Neural crest cell (in vitro differentiated cells): ENCODE measurements at places on chromosomes 3 and 15. TPM values are rescaled to one million over a fixed set of nuclear protein-coding genes. Genes with fewer than 3 reads are reported as not detected.

DNA sequence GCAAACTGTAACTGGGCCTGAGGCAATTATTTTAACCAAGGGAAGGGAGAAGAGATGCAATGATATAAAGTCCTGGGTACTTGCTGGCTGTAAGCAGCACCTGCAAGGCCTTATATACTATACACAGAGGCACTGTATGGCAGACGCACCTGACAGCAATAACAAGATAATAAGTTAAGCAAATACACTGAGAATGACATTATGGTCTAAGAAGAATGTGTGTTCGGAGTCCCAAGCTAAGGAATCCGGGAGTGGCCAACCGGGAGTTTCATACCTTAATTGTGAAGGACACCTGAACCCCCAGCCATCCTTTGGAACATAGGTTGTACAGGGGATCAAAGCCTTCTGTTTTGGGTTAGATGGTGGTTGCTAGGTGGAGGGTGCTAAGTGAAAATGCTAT is 13.7 kb downstream of the FAM240A start:
- no peak overlapping the region for H3K27ac ChIP-seq
- H3K4me1 ChIP-seq = peaks cover 42% of the 10 kb centered on the region
- DNase-seq = no peak
- H3K4me3 ChIP-seq = no peak overlapping the region
- H3K36me3 ChIP-seq = no peaks in the 10 kb centered on the region

DNA sequence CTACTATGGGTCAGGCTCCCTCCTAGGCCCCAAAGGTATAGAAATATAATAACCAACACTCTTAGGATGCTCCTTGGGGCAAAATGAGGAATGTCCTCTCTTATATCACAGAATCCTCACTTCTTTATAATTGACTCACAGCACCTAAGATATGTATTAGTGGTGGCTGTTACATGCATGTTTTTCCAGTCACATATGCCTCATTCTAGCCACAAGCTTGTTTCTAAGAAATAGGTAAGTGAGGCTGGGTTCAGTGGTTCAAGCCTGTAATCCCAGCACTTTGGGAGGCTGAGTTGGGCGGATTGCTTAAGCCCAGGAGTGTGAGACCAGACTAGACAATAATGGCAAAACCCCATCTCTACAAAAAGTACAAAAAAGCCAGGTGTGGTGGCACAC is 57.9 kb upstream of the PSMD6 start:
- no peak overlapping the region for H3K27ac ChIP-seq
- DNase-seq = no peak
- H3K27me3 ChIP-seq = no peaks in the 10 kb centered on the region
- peaks cover 4% of the 10 kb centered on the region for H3K4me1 ChIP-seq

DNA sequence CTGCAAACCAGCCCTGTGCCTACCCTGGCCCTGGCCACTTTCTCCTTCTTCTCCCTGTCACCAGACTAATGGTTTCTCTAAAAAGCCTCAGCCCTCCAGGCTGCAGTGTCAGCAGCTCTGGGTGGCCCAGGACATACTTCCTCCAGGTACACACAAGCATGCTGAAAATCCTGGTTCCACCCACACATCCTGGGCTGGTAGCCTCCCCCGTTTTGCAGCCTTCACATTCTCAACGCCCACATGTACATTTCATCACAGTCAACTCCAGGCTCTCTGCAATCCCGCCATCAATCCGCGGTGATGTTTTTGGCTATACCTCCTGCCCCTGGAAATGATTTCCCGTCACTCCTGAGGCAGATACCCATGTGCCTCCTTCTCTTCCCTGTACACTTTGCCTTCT is 59.4 kb downstream of the MAGEF1 start:
- H3K4me1 ChIP-seq = peaks cover 26% of the 10 kb centered on the region
- H3K27ac ChIP-seq = no peak overlapping the region

- H3K27me3 ChIP-seq = no peaks in the 10 kb centered on the region
- DNase-seq = no peak
- H3K4me3 ChIP-seq = no peak overlapping the region
- H3K27ac ChIP-seq = no peak overlapping the region
- H3K36me3 ChIP-seq = peaks cover 2% of the 10 kb centered on the region
These were observed 612.2 kb downstream of the RBMS3 start for GRCh38 chr3:29892976-29893554.

DNA sequence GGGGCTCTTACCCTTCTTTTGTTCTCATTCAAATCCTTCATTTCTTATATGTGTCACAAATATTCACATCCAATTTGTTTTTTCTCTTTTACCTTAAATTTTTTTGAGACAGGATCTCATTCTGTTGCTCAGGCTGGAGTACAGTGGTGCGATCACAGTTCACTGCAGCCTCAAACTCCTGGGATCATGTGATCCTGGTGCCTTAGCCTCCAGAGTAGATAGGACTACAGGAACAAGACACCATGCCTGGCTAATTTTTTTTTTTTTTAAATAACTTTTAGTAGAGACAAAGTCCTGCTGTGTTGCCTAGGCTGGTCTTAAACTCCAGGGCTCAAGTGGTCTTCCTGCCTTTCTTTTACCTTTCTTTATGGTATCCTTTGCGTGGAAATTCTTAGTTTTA is 66.5 kb downstream of the POLR2M start:
- H3K4me1 ChIP-seq = peaks cover 4% of the 10 kb centered on the region
- H3K4me3 ChIP-seq = no peak overlapping the region
- H3K27me3 ChIP-seq = no peaks in the 10 kb centered on the region
- DNase-seq = no peak
- H3K36me3 ChIP-seq = no peaks in the 10 kb centered on the region

GRCh38 chr15:38414357-38414756 is 39.6 kb upstream of the FAM98B start:
- peak; percentile 11 for DNase-seq
- peaks cover 13% of the 10 kb centered on the region for H3K4me1 ChIP-seq
- peaks cover 5% of the 10 kb centered on the region for H3K27me3 ChIP-seq
- H3K27ac ChIP-seq = no peak overlapping the region

GRCh38 chr15:73052653-73053397 is 562 bp downstream of the NEO1 start:
- no peaks in the 10 kb centered on the region for H3K27me3 ChIP-seq
- no peaks in the 10 kb centered on the region for H3K36me3 ChIP-seq
- H3K27ac ChIP-seq = peak overlapping the region; percentile 95
- peaks cover 35% of the 10 kb centered on the region for H3K4me1 ChIP-seq
- no peak overlapping the region for H3K4me3 ChIP-seq

GRCh38 chr3:25177041-25177440 is 251.0 kb upstream of the RARB start:
- no peak overlapping the region for H3K4me3 ChIP-seq
- no peaks in the 10 kb centered on the region for H3K27me3 ChIP-seq
- H3K27ac ChIP-seq = no peak overlapping the region

DNA sequence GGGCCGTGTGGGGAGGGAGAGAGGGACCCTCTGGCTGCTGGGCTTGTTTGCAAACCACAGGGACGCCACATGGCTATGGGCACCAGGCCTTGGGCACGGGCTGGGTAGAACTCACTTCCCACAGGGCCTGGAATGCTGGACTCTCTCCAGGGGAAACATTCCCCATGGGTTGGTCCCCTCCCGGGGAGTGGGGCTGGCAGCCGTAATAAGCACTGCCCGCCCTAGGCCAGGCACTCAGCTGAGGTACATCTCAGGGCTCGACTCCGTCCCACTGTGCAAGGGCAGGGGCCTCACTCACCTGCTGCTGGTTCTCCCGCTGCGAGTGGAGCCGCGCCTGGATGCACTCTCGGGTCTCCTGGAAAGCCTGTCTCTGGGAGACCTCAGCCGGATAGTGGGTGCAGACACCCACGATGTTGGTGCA is 96.7 kb downstream of the ADCY5 start:
- DNase-seq = no peak
- H3K27ac ChIP-seq = no peak overlapping the region
- peaks cover 11% of the 10 kb centered on the region for H3K27me3 ChIP-seq
- no peak overlapping the region for H3K4me3 ChIP-seq
- H3K36me3 ChIP-seq = no peaks in the 10 kb centered on the region

- H3K4me1 ChIP-seq = no peaks in the 10 kb centered on the region
- no peak overlapping the region for H3K4me3 ChIP-seq
- no peak for DNase-seq
- no peak overlapping the region for H3K27ac ChIP-seq
- no peaks in the 10 kb centered on the region for H3K27me3 ChIP-seq
These were observed 195.6 kb downstream of the CTNNB1 start for GRCh38 chr3:41394896-41395295.

XCR1 gene
- total RNA-seq = not detected in 2 replicates

IL17RB gene
- total RNA-seq = 2.4 and 3.1 TPM in 2 replicates

THAP10 gene
- total RNA-seq = 6.7 and 7.5 TPM in 2 replicates

DNA sequence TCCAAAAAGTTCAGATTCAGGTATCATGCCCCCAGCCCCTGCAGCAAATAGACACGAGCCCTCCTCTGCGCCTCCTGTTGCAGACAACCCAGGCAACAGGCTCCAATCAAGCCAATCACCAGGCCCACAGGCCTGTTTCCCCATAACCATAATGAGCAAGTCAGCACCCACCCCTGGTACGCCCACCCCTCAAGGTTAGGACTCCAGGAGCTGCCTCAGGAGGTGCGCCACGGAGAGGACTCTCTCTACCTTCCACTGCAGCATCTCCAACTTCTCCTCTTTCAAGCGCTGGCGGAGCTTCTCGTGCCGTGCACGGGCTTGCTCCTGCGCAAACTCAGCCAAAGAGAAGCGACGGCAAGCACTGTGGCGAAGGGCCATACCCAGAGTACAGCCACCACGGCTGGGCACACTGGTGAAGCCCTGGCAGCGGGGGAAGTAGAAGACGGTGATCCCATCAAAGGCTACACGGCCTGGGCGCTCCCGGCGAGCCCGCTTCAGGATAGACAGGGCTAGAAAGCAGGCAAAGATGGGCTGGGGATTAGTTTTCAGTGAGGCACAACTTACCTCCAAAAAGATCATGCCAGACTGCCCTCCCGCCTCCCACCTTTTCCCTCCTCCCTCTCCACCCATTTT is 8.5 kb downstream of the CSRNP1 start:
- H3K27ac ChIP-seq = peak overlapping the region; percentile 92
- no peak overlapping the region for H3K4me3 ChIP-seq
- DNase-seq = no peak

DNA sequence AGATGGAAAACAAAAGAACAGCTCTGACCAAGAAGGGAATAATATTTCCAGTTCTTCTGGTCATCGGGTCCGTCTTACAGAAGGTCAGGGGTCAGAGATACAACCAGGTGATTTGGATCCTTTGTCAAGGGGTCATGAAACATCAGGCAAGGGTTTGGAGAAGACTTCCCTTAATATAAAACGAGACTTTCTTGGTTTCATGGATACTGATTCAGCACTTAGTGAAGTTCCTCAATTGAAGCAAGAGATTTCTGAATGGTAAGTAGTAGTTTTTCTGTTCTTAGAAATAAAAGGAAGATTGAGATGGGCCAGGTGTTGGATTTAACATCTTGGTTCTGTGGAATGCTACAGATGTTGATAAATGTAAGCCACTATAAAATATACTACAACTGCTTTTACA is 9.5 kb downstream of the MGA start:
- H3K36me3 ChIP-seq = peaks cover 25% of the 10 kb centered on the region
- H3K4me1 ChIP-seq = peaks cover 4% of the 10 kb centered on the region
- DNase-seq = no peak
- no peak overlapping the region for H3K4me3 ChIP-seq
- H3K27ac ChIP-seq = no peak overlapping the region
- H3K27me3 ChIP-seq = no peaks in the 10 kb centered on the region

DNA sequence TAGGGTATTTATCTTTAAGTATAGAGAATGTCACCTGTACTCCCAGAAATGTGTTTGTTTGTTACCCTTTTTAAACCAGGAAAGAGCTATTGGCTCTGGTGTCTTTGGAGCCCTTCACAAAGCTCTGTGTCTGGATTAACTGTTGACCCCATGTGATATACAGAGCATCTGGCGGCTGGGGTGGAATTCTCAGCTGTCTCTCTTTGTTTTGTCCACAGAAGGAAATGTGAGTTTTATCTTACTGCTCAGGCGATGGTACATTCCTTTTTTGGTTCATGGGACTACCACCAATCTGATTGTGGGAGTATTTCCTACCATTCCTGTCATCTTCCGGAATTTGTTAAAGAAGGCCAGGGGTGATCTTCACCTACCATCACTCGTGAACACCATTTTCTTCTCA is 120.3 kb downstream of the AKAP13 start:
- no peak overlapping the region for H3K27ac ChIP-seq
- no peak for DNase-seq
- no peaks in the 10 kb centered on the region for H3K27me3 ChIP-seq
- no peak overlapping the region for H3K4me3 ChIP-seq
- H3K36me3 ChIP-seq = no peaks in the 10 kb centered on the region
- H3K4me1 ChIP-seq = peaks cover 52% of the 10 kb centered on the region

DNA sequence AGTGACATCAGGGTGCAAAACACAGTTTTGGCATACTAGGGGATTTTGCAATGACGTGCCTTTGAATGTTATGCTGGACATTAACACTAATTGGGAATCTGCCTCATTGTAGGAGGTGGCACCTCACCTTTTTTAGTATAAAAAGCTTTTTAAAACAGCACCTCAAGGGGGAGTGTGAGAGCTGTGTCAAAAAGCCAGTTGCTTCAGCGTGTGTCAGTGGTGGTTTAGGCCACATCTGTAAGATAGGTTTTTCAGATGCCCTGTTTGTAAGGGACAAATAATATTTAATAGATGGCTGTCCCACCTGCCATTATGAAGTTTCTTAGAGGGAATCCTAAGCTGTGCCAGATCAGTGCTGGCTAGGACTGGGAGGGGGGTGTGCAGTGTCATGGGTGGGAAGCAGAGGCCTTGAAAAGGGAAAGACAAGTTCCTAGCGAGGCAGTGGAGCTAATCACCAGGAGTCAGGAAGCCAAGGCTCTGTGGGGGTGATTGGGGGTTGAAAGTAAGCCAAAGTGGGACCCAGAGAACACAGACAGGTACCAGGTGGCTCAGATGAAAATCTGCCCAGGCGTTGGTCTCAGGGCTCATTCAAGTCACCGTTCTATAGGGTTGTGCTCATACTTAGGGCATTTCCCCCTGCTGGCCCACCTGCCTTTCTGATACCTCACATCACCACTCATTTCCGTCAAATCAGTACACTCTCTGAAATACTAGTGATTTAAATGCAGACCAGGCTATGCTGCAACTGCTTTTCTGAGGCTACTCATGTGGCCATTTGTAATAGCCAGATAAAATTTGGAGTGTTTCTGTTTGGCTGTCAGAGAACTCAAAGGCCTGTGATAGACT is 120.5 kb downstream of the BBX start:
- no peaks in the 10 kb centered on the region for H3K27me3 ChIP-seq
- no peak overlapping the region for H3K27ac ChIP-seq
- no peak overlapping the region for H3K4me3 ChIP-seq
- no peaks in the 10 kb centered on the region for H3K36me3 ChIP-seq

GABRA5 gene
- 0.54 and 0.61 TPM in 2 replicates for total RNA-seq

DNA sequence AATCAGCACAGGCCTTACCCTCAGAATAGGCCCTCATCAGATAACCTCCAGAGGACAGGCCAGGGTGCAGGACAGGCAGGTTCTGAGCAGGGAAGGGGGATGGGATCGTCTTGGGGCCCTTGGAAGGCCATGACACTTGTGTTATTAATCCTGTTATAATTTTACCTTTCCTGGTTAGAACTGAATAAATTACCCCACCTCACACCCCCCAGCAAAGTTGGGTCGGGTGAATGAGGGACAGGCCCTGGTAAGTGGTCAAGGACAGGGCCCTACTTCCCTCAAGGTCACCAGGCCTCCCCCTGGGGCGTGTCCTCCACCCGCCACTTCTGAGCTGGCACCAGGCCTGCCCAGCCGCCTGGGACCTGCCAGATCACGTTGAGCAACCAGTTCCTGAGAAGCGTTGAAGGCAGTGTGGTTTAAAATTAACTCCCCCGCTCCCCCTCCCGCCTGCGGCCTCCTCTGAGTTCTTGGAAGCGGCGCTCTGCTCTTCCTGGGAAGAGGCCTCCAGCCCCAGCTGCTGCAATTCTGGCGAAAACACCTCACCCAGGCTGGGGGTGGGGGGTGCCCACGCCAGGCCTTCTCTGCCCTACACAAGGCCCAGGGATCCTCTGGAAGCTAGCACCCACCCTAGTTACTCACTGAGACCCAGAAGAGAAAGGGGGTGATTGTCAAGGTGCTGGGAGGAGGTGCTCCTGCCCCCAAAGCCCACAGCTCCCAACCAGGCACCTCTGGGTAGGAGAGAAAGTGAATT is 10.6 kb downstream of the CISH start:
- H3K4me3 ChIP-seq = no peak overlapping the region
- DNase-seq = no peak
- no peaks in the 10 kb centered on the region for H3K36me3 ChIP-seq
- H3K27me3 ChIP-seq = no peaks in the 10 kb centered on the region
